ENCODE measurements at places on chromosomes 4 and X.

DNA sequence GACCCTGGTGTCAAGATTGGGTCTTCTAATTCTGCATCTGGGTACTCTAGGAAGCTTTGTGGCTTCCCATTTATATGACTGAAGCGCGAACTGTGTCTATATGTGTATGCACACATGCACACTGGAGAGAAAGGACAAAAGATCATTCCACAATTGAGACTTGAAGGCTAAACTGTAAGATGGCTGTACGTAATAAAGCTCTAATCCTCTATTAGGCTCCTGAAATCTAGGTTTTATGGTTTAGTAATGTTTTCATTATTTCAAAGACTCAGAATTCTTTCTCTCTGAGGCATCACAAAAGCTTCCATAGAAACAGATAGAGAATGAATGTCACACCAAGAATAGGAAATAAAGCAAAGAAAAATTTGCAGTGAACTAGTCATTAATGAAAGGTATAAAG, 320.7 kb upstream of the FTHL17 start:
- no peak for DNase-seq

- no peak for DNase-seq
Measured at GRCh38 chr4:81921751-81922159, 450.0 kb upstream of the RASGEF1B start.

GRCh38 chr4:2057382-2058065, 1.6 kb upstream of the NAT8L start:
- no peak for DNase-seq

GRCh38 chr4:74659576-74660411, 134.5 kb downstream of the BTC start:
- DNase-seq: no peak

GRCh38 chrX:117713411-117713810, 403.2 kb downstream of the KLHL13 start:
- no peak for DNase-seq
